ENCODE measurements at places on chromosomes 7 and 10. TPM values are rescaled to one million over a fixed set of nuclear protein-coding genes. Genes with fewer than 3 reads are reported as not detected.

The PGAM2 gene
- not detected for polyA plus RNA-seq

DNA sequence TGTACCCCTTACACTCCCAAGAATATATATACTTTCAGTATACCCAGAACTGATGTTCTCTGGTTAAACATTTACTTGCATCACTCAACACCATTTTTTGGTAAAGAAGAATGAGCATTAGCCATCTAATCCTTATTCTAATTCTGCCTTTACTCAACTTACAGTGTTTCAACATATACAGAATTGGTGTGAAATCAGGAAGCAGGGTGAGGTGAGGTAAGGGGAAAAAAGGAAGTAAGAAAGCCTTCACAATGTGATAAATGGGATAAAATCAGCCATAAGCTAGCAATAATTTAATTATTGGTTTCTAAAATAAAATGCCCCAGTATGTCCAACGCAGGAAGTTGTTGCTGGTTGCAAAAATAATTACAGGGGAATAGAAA, 605.4 kb downstream of the KCNMA1 start:
- no peak for DNase-seq

- DNase-seq, result no peak
Measured at GRCh38 chr7:35753761-35754603, 46.9 kb upstream of the SEPTIN7 start.

The CRPPA gene
- 0.23 TPM for polyA plus RNA-seq

- DNase-seq, result no peak
Measured at GRCh38 chr7:107387573-107388219, 82.2 kb upstream of the GPR22 start.

GRCh38 chr10:129522041-129522585, 55.1 kb downstream of the MGMT start:
- no peak for DNase-seq

The TACC2 gene
- polyA plus RNA-seq, result 20.5 TPM

DNA sequence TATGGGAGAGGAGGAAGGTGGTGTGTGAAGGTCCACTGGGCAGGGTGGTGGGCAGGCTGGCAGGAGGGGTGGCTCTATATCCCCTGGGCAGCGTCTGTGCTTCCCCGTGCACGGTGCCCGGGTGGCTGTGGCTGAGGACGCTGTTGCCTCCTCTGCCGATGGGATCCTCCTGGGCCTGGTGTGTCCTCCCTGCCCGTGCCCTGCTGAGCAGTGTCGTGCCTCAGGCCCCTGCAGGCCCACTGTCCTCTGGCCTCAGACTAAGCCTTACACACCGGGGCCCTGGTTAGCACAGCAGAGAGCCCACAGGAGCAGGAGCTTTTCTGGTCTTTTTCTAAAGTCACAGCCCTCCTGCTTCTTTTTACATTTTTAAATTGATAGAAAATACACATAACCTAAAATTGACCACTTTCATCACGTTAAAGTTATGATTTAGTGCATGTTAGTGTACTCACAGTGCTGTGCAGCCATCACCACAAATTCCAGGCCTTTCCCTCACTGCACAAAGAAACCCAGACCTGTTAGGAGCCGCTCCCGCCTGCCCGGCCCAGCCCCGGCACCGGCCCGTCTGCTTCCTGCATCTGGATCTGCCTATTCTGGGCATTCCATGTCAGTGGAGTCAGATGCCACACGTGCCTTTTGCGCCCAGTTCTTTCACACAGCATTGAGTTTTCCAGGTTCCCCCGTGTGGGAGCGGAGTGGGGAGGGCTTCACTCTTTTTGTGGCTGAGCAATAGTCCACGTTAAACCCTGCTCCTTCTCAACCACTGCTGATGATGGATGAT, 19.4 kb downstream of the PFKFB3 start:
- DNase-seq, result peak; percentile 66

The CAMK2B gene
- polyA plus RNA-seq, result 1.3 TPM

The PPP1R17 gene
- polyA plus RNA-seq, result not detected

The ZNF282 gene
- 20.9 TPM for polyA plus RNA-seq
